Left renal cortex interstitium (tissue), 4 donors: ENCODE measurements at places on chromosomes 2 and 18. TPM values are rescaled to one million over a fixed set of nuclear protein-coding genes. Genes with fewer than 3 reads are reported as not detected.

Gene CKAP2L
- polyA plus RNA-seq, result 15.4 TPM

Gene ADAM17
- polyA plus RNA-seq, result 37.3 TPM

Gene SLC23A3
- 26.5 TPM for polyA plus RNA-seq

Gene INHBB
- polyA plus RNA-seq, result 0.11 TPM

Gene SERPINB12
- not detected for polyA plus RNA-seq

Gene HOXD10
- polyA plus RNA-seq, result 203 TPM

Gene PMAIP1
- polyA plus RNA-seq, result 4.1 TPM

Gene UGT1A8
- polyA plus RNA-seq, result not detected

Gene GAD1
- polyA plus RNA-seq, result 0.56 TPM

Gene ADRA2B
- 5.1 TPM for polyA plus RNA-seq

Gene CYTIP
- 1.7 TPM for polyA plus RNA-seq

Gene KCNK3
- polyA plus RNA-seq, result 3.6 TPM

Gene RIT2
- 0.22 TPM for polyA plus RNA-seq

Gene NYAP2
- not detected for polyA plus RNA-seq

DNA sequence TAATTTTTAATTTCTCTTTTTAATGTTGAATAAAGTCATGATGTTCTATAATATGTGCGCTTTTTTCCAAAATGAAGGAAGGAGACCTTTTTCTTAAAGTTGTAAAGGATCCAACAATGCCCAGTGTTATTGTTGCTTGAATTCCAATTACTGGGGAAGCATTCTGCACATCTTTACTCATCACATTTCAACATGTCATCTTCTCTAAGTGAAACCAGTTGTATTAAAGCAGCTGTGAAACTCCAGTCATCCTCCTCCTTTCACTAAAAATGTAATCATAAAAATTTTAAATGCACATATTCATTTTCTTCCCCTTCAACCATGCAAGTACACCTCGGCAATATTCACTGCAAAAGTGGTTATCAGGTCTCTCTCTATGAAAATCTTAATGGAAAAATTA lies 722.7 kb downstream of the TSN start:
- DNase-seq, result no peak

GRCh38 chr2:216713691-216714336 lies 18.5 kb upstream of the IGFBP5 start:
- DNase-seq, result no peak

- DNase-seq, result no peak
Observed at GRCh38 chr2:160652236-160652635, 158.6 kb upstream of the RBMS1 start.

- DNase-seq, result no peak
Observed at GRCh38 chr18:72867746-72868584, at the start of gene NETO1. NETO1 (minus strand) TSS chr18:72867987; CDS start chr18:72867291, 696 bp downstream.

- DNase-seq, result no peak
Observed at GRCh38 chr2:143558665-143559064, 429.4 kb downstream of the ARHGAP15 start.

DNA sequence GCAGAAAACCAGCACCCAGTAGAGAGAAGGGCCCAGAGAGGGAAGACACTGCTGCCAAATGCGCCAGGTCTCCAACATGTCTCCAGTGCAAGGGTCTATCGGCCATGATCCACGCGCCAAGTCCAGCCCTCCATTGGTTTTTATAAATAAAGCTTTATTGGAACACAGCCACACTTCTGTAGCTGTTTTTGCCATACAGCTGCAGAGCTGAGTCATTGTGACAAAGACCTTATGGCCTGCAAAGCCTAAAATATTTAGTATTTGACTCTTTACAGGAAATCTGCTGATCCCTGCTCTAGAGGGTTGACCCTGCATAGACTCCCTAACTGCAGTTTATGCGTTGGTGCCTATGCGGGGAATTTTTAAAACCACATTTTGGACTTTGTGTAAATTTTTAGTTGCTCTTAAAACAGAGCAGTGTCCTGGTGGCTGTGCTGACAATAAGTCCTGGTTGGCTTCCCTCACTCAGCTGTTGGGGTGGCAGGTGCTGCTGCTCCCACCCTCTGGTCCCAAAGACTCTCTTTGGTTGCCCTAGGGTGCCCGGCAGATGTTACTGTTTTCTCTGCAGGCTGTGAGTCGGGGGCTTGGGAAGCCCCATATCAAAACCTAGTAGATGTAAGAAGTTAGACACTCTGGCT lies 154.9 kb downstream of the CTIF start:
- no peak for DNase-seq

DNA sequence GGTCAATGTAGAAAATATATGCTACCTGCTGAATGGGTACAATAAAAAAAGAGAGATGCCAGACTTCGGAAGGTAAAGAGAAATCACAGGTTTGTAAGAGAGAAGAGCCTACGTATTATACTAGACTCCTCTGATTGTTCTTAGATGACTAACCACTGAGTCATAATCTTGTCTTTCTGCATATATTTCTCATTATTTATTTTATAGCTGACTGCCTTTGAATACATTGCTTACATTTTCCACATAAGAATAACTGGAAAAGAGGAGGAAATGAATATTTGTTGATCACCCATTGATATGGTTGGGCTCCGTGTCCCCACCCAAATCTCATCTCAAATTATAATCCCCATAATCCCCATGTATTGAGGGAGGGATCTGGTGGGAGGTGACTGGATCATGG lies 90.3 kb upstream of the RAB27B start:
- DNase-seq, result no peak

DNA sequence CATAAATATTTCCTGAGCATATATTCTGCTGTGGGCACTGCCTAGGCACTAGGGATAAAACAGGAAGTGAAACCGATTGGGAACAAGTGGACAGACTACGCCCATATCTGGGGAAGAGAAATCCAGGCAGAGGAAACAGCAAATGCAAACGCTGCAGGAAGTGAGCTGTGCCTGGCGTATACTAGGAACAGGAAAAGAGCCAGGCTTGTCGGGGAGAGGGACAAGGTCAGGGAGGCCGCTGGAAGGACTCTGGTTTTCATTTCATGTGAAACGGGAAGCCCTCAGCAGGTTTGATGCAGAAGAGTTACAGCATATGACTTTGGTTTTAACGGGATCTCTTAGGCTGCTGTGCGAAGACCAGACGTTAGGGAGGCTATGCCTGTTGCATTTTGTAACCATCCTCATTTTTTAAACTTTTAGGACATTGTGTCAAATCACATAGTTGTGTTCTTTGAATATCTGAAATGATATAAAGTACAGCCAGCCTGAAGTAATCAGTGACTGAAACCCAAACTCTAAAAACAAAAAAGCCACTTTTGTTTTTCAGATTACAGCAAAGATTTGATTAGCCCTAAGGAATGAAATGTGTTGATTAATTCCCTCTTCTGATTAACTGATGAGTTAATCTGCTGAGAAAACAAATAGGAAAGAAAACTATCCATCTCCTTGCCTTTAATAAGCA lies 110.2 kb upstream of the PIEZO2 start:
- no peak for DNase-seq

DNA sequence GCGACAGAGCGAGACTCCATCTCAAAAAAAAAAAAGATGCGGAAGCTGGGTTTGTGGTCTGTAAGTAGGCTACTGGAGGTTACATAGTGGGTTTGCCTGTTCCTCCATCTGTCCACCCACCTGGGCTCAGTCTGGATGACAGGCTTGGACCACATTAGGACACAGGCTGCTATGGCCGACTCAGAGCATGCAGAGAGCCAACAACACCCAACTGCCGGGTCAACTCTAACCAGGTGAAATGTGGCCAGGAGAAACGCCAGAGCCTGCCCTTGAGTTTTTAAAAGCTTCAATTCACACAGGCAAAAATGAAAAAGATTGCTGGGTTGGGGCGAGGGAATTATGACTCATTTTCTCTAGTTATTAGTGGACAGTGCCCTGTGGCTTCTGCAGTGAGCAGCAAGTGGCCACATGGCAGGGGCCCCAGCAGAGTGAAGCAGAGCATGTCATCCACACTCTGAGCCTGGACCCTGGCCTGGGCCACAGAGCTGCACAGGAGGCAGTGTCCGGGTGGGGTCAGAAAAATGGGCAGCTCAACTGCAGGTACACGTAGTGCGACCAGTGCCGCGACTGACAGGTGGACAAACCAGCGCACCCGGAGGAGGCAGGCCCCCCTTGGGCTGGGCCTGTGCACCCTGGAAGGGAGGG lies 67.4 kb downstream of the BIN1 start:
- no peak for DNase-seq

DNA sequence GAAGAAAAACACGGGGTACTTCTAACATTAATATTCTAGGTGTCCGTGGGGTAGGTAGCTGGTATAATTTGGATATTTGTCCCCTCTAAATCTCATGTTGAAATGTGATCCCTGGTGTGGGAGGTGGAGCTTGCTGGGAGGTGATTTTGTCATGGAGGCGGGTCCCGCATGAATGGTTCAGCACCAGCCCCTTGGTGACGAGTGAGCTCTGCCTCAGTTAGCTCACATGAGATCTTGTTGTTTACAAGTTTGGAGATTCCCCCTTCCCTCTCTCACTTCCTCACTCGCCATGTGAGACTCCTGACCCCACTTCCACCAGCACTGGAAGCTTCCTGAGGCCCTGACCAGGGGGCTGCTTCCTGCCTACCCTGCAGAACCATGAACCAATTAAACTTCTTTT lies 35.4 kb upstream of the DNER start:
- DNase-seq, result no peak

- DNase-seq, result no peak
Observed at GRCh38 chr18:76486574-76486973, 8.5 kb downstream of the ZNF516 start.

- DNase-seq, result no peak
Observed at GRCh38 chr18:79485788-79486355, 90.1 kb downstream of the NFATC1 start.

GRCh38 chr2:221200184-221200839 lies 371.8 kb downstream of the EPHA4 start:
- no peak for DNase-seq

DNA sequence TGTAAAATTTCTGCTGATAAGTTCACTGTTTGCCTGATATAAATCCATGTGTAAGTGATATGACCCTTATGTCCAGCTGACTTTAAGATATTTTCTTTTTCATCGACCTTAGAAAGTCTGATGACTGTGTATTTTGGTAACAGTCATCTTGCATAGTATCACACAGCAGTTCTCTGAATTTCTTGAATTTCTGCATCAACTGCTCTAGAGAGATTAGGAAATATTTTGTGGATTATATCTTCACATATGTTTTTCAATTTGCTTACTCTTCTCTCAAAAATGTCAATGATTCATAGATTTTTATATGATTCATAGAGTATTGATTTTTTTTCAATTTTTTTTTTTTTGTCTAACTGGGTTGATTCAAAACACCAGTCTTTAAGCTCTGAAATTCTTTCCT lies 945.3 kb downstream of the TRIB2 start:
- DNase-seq, result no peak

DNA sequence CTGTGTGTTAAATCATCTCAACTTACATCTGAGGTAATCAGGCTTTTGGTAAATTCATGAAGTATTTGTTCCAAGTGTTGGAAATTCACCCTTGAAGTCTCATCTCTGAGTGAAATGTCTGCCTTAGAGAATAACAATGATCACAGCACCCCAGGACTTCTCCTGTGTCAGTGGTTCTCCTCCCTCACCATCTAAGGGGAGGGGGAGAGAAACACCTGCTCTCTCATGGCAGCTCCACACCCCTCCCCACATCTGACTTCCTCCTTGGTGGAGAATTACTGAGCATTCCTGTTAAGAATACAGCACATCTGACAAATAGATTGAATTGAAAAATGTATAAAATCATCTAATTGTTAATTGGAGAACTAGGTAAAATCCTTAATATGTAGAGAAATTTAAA lies 532.1 kb downstream of the RNF144A start:
- no peak for DNase-seq

DNA sequence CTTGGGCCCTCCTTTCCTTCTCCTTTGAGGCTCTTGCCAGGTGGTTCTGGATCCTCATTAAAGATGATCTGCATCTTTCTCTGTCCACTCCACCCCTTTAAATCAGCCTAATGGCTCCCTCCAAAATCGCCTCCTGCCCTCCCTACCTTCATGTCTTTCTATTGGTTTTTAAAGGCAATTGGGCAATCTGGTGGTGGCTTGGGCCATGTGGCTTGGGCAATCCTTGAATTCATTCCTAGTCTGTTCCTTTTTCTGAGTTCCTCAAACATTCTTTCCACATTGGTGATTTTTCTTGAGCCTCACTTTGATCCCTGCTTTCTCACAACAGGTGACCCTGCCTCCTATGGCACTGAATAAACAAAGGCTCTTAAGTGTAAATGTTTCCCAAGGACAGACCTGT lies 266.2 kb upstream of the REV1 start:
- DNase-seq, result no peak

- DNase-seq, result no peak
Observed at GRCh38 chr2:219630770-219631405, 3.5 kb downstream of the SLC4A3 start.

DNA sequence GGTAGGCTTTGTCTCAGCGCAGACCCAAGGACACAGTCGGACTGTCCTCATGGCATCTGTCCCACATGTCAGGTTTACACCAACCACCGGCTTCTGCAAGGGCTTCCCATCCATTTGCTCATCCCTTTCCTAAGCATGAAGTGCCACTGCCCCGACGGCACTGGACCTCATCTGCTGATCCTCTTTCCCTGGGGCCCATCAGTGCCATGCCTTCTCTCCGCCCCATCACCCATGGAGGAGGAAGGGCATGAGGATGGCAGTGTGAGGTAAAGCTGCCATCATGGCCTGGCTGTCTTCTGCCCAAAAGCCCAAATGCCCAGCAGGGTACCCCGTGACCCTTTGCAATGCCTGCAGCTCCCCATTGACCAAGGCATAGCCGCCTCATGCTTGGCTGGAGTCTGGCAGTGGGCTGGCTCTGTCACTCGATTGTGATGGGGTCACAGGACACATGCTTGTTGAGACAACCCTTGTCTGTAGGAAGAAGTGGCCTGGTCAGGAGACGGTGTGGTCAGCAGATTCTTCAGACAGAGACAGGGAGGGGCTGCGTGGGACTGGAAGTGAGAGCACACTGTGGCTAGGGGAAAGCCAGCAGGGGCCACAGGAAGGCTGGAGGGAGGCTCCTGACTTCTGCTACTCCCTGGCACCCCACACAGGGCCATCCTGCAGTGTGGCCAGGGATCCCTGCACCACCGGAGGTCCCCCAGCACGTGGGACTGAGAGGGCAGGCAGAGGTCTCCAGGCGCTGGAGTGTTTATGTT lies 493.7 kb upstream of the HS6ST1 start:
- no peak for DNase-seq

DNA sequence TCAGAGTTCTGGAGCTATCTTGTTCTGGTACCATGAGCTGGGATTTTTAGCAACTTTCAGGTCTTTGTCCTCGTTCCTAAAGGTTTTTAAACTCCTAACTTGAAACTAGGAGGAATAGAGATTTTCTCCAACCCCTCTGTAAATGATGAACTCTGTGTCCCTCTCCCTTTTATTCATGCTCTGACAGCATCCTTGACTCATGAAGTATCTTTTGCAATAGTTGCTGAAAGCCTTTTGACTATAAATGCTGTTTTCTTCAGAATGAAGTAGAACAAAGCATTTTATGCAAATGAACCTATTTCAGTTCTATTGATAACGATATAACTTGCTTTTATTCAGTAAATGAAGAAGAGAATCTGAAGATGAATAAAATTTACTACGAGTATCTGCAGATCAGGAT lies 17.0 kb upstream of the MAPRE2 start:
- DNase-seq, result no peak
